ENCODE measurements at places on chromosomes 1 and 21.
A peak's percentile ranks its signal among the peaks of the same experiment; 100 is the strongest.

DNA sequence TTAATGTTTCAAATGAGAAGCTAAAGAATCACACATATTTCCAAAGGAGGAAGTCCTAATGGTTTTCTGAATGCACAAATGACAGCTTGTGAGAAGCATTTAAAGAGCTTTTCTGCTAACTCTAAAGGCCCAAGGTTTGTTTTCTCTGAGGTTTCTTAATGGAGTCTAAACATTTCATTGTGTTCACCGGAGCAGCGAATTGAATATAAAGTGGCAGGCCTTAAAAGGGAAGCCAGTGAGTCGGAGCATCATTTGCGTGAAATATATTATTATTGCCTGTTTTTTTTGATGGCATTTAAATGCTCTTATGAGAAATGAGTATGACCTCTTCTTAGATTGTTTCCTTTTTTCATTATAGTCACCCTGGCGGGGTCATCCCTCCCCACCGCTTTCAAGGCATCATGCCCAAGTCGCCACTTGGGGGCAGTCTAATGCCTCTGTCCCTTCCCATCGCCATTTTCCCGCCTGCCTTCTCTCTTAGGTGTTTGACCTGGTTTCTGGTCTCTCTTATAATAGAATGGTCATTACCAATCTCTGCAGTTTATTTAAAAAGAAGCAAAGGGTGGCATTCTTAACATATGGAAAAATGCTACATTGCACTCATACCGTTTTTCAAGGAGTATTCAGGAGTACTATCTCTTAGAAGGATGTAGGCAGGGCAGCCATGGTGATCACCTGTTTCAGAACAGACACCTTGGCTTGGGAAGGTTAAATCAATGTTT, 25.3 kb upstream of the OVAAL start:
- H3K36me3 ChIP-seq = no peaks in the 10 kb centered on the region
- H3K4me3 ChIP-seq = no peak overlapping the region
- no peaks in the 10 kb centered on the region for H3K4me1 ChIP-seq
- peak; percentile 66 for DNase-seq
- no peak overlapping the region for H3K27ac ChIP-seq

DNA sequence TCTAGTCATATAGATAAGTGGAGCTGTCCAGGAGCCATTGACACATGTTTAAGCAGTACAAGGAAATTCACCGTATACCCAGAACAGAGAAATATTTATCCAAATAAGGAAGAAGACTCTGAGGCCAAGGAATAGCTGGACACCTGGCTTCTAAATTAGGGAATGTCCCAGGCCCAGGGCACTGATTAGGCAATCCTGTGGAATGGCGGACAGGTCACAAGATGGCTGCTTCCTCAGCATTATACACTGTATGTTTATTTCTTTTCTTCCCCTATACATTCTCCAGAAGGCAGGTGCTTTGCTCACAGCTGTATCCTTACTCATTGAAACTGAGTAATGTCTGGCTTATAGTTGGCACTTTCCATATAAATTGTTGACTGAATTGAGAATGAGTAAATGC, 59.4 kb downstream of the ST6GALNAC3 start:
- H3K36me3 ChIP-seq = no peaks in the 10 kb centered on the region
- no peaks in the 10 kb centered on the region for H3K4me1 ChIP-seq
- no peak overlapping the region for H3K27ac ChIP-seq
- H3K4me3 ChIP-seq = no peak overlapping the region

- H3K4me3 ChIP-seq = no peak overlapping the region
- no peaks in the 10 kb centered on the region for H3K27me3 ChIP-seq
- no peaks in the 10 kb centered on the region for H3K36me3 ChIP-seq
- H3K27ac ChIP-seq = no peak overlapping the region
Observed at GRCh38 chr21:18384771-18385170, 18.8 kb downstream of the TMPRSS15 start.

- H3K4me3 ChIP-seq = no peak overlapping the region
- DNase-seq = no peak
- peaks cover 5% of the 10 kb centered on the region for H3K4me1 ChIP-seq
Observed at GRCh38 chr21:46060596-46061061, 37.3 kb upstream of the COL6A2 start.

GRCh38 chr1:39489567-39490239, 1.7 kb upstream of the BMP8A start:
- H3K27ac ChIP-seq = no peak overlapping the region
- no peak overlapping the region for H3K4me3 ChIP-seq
- DNase-seq = no peak
- H3K4me1 ChIP-seq = peaks cover 4% of the 10 kb centered on the region
- peaks cover 15% of the 10 kb centered on the region for H3K36me3 ChIP-seq
- H3K27me3 ChIP-seq = peaks cover 5% of the 10 kb centered on the region
